ENCODE measurements at places on chromosomes 2 and 18.

- DNase-seq = no peak
Measured at GRCh38 chr2:192197357-192197756, 2.6 kb upstream of the TMEFF2 start.

DNA sequence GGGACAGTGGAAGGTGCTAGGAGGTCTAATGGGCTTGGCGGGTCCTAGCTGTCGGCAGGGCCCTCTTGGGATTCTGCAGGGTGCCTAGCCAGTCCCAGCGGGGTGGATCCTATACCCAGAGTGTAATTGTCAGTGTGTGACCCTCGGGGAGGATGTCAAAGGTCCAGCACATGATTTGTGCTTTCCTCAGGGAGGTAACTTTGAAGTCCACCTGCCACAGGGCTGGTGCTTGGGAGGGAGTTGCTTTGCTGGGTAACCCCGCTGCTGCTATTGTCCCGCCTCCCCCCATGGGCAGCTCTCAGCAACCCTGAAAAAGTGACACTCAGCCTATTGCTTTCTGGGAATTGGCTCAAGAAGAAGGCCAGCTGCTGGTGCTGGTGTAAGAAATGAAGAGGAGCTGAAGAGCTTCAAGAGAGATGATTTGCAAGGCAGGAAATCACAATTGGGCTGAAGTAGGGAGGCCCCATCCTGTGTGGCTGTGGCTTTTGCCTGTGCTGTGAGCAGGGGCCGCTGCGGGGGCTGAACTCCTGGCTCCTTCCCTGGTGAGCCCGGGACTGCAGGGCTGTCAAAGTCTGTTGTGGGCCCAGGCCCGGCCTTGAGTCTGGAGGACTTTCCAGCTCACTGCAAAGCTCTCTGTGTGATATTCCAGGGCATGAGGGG lies 36.4 kb downstream of the EMILIN2 start:
- DNase-seq = no peak

GRCh38 chr2:179268277-179268925 lies 3.8 kb upstream of the SESTD1 start:
- no peak for DNase-seq

DNA sequence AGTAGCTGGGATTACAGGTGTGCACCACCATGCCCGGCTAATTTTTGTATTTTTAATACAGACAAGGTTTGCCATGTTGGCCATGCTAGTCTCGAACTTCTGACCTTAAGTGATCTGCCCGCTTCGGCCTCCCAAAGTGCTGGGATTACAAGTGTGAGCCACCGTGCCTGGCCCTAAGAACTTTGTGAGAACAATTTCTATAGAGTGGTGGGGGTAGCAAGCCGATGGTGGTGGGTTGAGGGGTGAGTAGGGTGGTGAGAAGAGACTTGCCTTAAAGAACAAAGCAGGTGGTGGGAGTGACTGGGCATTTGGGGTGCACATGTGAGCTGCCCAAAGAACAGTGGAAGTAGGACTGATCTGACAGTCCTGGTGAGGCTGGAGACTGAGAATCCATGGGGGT lies 76.0 kb upstream of the ASB18 start:
- no peak for DNase-seq

GRCh38 chr18:49368876-49369440 lies 91.5 kb downstream of the DYM start:
- DNase-seq = no peak

GRCh38 chr18:49849331-49850217 lies 36.2 kb upstream of the ACAA2 start:
- DNase-seq = no peak

DNA sequence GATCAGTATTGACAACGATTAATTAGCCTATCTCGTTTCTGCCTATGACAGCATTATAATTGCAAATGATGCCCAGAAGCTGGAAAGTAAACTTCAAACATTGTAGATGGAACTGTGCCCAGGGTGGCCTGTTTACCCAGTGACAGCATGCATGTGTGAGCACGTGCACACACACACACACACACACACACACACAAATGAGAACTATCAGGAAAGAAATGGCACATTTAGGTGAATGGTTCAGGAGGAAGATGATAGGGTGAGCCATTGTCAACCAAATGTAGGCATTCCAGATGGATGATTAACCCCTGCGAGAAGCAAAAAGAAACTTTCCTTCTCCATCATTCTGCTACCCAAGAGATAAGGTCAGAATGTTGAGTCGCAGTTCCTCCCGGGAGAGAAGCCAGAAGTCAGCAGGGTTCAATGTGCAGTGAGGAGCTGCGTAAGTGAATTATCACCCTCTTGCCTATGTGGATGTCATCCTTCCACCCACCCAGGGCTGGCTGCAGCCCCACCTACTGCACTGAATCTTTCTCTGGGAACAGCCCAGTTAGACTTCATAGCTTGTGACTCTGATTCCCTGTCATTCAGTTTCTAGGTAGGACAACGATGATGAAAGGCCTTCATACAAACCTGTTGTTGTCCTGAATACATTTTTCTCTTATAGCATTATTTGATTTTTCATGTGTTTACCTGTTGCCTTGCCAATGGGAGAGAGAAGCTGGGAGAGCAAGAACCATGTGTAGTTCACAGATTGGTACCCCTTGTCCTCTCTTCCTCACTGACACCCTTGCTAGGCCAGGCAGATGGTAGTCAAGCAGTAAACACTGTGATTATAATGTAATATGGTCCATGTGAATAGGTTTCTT lies 3.5 kb upstream of the APOB start:
- DNase-seq = no peak

DNA sequence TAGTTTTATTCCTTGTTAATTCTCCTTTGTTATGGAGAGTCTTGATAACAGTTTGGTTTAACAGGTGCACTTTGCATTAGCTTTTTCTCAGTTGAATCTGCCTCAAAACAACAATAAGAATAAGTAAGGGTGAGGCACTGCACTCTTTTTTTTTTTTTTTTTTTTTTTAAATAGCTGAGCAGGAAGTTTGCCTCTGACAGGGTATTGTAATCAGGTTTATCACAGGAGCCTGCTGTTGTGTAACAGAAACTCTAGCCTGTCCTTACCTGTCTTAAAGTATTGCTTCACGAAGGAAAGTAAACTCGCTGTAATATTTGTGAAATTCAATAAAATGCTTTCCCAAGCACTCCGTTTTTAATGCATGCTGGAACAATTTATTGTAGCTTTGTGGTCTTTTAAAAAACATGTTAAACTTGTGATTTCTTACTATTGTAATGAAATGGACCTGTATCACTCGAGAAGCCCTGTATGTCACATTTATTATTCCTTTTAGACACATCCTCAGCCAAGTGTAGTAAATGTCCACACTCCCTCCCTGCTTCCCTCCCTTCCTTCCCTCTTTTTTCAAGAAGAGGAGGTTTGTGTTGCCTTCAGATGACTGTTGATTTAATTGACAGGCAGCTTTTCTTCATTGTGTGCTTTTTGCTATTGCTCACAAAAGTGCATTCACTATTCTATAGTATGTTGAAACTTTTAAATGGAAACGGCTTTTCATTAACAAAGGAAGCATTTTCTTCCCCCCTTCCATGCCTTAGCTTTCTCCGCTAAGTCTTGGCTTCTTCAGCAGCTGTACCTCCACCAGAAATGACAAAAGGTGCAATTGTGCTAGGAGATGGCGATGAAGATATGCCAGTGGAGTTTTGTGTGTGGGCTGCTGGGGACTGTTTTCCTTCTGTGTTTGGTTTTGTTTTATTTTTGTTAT lies 52.7 kb downstream of the TAF1B start:
- DNase-seq = no peak

DNA sequence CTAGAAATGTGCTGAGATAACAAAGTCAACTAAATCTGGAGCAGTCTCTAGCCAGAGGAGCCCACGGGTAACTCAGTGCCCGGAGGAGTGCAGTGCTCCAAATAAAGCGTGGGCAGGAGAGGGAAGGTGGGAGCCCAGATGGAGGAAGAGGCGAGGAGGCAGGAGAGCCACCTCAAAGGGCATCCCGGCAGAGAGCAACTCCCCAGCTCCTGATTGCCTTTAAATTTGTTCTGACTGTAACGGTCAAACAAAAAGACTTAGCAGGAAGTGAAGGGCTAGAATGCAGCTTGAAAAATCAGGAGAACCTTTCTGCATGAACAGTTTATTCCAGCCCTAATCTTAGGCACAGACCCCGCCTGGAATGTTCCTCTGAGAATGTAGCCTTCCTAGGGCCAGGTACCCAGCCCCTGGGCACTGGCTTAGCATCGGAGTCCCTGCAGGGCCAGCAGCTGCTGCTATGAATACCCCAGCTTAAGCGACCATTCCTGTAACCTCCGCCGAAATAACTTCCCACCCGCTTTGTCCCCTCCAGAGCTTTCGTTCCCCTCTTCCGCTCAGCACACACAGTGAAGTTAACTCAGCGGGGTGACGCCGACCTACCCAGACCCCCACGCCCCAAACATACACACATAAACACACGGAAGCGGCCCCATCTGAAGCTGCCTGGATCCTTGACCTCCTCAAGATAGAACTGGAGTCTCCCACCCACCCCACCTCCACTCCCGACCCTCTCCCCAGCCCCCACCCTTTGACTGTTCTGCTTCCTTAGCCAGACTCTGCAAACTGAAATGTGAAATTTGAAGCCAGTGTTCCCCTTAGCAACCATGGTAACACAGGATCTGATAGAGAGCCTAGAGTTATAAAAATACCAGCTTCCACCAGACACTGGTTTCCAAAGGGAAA lies 123.2 kb downstream of the SMAD7 start:
- DNase-seq = no peak

- no peak for DNase-seq
Measured at GRCh38 chr18:32381761-32382160, 88.9 kb downstream of the GAREM1 start.

DNA sequence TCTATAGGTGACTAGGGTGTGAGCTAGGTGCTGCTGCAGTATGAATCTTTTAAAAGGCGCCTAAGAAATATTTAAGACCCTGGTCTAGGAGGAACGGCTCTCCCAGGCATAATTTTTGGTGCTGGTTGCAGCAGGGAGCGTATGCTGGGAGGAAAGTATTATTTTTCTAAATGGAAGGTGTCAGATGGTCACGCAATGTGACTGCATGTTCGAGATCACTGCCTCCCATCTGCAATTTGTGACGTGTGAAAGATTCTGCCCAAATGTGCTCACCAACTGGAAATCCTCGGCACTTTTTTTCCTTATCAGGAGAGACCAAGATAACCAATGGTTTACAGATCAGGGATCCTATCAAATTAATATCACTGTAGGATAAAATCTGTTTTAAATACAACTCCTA lies 95.6 kb upstream of the KLHL14 start:
- DNase-seq = no peak

DNA sequence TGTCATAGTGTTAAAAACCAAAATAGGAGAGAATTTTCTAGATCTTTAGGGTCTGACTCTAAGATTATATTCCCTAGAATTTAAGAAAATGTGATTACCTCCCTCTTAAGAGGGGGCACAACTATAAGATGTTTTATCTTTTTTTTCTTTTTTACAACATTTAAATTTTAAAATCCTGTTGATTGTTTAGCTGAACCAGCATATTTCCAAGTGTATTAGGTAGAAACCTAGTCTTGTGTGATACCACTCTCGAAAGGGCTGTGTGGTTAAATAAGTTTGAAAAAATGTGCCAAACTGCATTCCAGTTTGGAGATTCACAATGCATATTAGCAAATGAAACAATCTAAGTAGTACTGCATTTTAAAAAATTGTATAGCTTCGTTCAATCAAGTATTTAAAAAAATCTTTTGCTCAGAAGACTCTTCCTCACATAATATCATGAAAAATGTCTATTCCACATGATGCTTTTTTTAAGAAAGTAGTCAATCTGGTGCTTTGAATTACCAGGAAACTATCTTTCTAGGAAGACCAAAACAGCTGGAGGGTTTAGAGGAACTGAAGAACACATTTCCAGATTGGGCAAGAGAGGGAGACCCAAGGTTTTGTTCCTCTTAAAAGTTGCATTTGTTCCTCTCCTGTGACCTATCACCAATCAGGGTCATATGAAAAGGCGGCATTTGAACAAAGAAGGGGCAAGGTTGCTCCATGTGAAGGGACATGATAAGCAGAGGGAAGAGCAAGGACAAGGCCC lies 98.8 kb downstream of the DPP4 start:
- no peak for DNase-seq

GRCh38 chr2:182057002-182057401 lies 71.3 kb downstream of the PPP1R1C start:
- DNase-seq = no peak

DNA sequence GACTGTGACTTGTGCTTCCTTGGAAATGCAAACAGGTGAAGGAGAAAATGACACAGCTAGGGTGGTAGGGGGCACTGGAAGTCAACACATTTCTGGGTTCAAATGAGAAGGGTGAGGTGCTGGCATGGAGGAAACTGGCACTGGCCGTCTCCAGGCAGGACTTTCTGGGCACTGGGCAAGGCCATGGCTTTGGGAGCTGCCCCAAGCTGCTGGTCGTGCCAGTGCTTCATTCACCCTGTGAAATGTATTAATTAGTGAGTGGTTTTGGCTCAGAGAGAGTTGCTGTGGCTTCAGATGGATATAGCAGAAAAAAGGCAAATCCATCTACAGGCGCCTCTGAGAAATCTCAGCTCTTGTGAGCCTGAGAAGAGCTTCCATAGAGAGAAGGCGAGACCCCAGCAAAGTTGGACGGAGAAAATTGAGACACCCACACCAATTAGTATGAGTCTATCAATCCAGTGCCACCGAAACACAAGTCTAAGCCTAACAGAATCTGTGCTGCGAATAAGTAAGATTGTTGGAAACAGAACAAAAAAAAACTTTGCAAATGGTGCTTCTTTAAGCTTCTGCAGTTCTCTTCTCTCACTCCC lies 202.1 kb upstream of the TNP1 start:
- DNase-seq = no peak

DNA sequence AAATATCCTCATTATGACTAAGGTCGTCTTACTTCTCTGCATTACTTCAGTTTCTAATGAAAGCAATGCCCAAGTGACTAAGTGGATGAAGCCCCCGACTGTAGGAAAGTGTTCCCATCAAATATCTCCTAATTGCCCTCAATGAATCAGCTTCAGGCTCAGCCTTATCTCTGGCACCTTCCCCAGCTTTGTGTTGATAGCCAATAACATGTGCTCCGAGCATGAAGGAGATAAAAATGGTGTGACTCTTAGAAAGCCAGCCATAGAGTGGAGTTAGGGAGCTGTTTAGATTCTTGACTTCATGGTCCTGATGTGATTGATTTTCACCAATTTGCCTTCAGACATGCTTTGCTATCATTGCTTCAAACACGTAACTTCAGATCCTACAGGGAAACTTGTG lies 339.2 kb upstream of the NRP2 start:
- no peak for DNase-seq

- no peak for DNase-seq
Measured at GRCh38 chr2:57333221-57333620, 713.4 kb upstream of the VRK2 start.

- DNase-seq = no peak
Measured at GRCh38 chr2:44934038-44934982, 7.2 kb upstream of the SIX3 start.

- no peak for DNase-seq
Measured at GRCh38 chr2:179049546-179050311, at the start of gene CCDC141. Gene CCDC141 (minus strand): TSS chr2:179050137. CDS start chr2:179049941, 196 bp downstream.

DNA sequence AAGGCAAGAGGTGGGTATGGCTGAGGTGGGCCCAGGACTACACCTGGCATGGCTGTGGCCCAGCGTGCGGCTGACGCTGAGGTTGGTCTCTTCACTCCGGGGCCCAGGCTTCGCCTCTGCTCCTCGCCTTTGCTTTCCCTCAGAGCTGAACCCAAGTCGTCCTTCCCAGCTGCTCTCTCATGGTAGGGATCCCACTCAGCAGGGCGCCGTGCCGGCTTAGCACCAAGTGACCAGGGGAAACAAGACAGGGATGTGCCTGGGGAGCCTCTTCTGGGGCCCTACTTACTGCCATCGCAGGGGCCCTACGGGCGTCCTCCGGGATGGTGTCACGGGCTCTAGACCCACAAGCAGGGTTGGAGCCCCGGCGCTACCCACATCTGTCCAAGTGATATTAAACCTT lies 138.1 kb upstream of the ALKAL2 start:
- DNase-seq = no peak

Measured in fibroblast of skin of left quadriceps (primary cell).